Stimulated activated CD4-positive, alpha-beta T cell treated with anti-CD3 and anti-CD28 coated beads, Interleukin-12 subunit alpha, Interleukin-12 subunit beta, amount 100 ng/mL, for 24 hours (primary cell): ENCODE measurements at places on chromosomes 1 and 21.

- DNase-seq = no peak
Measured at GRCh38 chr1:41274752-41275545, 32.8 kb upstream of the SCMH1 start.

DNA sequence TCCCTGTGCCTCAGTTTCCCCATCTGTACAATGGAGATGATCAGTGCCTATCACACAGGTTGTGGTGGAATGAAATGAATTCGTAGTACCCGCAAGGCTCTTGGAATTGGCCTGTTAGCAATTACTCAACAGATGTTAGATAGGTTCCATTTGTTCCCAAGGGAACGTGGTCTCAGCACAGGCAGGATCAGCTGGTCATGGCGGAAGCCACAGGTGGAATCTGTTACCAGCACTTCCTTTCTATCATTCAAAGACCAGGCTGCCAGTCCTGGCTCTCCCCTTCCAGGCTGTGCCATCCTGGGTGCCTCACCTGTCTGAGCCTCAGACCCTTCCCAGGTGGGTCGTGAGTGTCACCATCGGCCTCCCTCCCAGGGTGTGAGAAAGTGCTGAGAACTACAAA is 61.5 kb downstream of the FBXO2 start:
- no peak for DNase-seq

- DNase-seq = no peak
Measured at GRCh38 chr1:54460861-54461387, 54.7 kb upstream of the SSBP3 start.

DNA sequence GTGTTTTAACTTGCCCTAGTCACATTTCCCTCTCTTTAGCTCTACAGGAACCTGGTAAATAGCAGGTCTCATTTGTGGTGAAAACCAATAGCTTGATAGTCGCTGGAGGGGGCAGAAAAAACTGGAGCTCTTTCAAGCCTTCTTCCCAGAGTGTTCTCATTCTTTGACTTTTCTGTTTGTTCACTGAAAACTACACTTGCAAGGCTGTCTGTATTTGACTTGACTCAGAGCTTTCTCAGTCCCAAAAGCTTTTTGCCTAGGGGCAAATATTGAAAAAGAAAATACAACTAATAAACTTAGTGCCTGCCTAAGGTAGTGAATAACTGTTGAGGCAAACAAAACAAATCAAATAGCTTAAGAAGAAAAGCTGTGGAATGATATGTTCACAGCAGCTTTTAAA is 217.1 kb upstream of the CHRM3 start:
- no peak for DNase-seq

DNA sequence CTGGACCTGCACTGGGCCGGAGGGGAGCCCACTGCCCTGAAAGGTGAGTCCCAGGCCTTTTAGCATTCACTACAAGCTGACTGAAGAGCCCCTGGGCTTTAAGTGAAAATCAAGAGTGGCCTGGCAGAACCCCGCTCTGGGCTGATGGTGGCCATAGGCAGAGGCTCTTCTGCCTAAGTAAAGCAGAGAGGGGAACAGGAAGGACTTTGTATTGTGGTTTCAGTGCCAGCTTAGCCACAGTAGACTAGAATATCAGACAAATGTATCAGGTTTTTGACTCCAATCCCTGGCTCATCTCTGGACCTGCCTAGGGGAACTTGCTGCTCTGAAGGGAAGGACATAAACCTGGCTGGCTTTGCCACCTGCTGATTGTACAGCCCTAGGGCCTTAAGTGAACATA is 10.2 kb upstream of the HENMT1 start:
- DNase-seq = no peak
